ENCODE measurements at places on chromosomes 2 and 18.

- DNase-seq: no peak
Observed at GRCh38 chr18:74356959-74357358, 41.3 kb downstream of the C18orf63 start.

DNA sequence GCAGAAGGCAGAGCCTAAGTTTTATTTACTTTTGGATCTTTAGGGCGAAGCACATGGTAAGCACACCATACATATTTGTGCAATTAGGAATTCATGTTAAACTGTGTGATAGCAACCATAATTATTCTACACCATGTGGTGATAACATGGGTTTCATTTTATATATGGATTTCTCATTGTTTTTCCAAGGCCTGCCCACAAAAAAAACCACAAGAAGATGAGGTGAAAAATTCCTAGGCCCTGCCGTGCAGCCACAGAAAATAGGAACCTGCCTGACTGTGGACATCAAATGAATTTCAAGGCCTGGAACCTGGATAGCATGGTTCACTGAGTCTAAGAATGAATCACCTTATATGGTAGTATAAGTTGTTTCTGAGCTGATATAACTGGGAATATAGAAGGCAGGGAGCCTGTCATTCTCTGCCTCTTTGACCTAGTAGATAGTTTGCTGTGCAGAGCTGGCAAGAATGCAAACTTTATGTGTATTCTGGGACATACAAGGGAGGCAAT is 22.4 kb upstream of the SSB start:
- no peak for DNase-seq

- DNase-seq: no peak
Observed at GRCh38 chr2:951224-952006, 766 bp downstream of the SNTG2 start.

- DNase-seq: peak; percentile 36
Observed at GRCh38 chr18:46917803-46918600, 600 bp downstream of the KATNAL2 start.

- DNase-seq: no peak
Observed at GRCh38 chr2:29502460-29502911, 387.3 kb downstream of the CLIP4 start.

GRCh38 chr18:57768537-57769326 is 34.4 kb downstream of the ATP8B1 start:
- peak; percentile 86 for DNase-seq

DNA sequence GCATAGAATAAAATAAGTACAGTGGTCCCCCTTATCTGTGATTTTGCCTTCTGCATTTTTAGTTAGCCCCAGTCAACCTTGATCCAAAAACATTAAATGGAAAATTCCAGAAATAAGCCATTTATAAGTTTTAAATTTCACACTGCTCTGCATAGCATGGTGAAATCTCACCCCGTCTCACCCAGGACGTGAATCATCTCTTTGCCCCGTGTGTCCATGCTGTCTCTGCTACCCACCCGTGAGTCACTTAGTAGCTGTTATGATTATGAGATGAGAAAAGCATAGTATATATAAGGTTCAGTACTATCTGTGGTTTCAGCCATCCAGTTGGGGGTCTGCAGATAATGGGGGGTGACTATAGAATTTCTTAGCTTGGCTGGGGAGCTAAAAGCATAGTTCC is 67.3 kb downstream of the RHBDD1 start:
- peak; percentile 84 for DNase-seq

DNA sequence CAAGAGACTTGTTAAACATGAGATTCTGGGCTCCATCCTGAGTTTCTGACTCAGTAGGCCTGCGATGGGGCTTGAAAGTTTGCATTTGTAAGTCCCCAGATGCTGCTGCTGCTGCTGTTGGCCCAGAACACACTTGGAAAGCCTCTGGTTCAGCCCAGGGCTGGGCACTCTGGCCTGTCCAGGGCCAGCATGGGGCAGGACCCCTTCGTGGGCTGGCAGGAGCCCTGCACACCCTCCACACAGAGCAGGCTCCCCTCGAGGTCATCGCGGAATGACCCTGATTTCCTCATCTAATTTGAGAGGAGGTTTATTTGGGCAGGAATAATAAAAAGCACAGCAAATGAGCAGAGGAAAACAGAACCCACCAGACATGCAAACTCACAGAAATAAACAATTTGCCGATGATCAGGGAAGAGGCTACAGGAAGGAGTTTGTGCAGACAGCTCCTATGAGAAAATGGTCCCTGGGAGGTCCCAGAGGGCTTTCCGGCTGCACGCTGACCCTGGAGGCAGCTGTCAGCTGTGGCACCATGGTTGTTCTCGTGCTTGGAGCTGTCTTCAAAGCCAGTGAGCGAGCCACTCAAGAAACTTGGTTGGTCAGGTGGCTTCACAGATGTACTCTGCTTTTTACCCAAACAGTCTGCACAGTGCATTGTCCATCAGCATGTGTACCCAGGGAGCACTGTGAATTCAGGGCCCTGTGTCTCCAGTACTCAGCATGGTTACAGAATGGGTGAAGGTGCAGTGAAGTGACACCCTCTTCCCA is 119.3 kb downstream of the GLI2 start:
- no peak for DNase-seq

GRCh38 chr2:117703858-117704257 is 110.6 kb upstream of the DDX18 start:
- DNase-seq: no peak

DNA sequence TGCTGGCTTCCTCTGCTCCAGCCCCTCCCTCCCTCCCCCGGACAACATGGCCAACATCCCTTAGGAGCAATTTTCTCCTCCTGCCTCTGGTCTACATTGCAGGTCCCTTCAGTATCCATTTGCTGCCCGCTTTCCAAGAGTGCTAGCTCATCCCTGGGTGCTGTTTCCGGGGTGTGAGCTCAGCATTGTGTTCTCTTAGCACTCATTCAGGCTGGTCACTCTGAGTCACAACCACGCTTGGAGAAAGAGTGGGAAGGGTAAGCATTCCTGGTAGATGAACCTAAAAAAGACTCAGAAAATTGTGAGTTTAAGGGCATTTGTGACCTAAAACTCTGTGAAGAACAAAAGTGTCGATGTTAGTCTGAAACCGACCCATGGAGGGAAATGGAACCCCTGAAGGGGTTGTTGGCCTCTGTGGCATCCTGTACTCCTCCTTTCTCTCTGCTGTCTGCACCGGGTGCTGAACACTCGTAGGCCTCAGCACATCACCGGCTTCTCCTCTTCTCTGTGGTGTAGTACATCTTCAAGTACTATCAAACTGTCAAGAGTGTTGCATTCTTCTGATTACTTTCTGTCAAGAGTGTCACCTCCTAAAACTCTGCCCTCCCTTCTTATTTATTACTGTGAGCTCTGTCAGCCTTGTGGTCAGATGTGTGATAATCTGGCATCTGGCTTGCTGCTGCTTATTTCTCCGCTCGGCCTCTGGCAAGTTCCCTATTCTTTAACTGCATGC is 73.0 kb downstream of the CTNNA2 start:
- DNase-seq: no peak

GRCh38 chr2:18623782-18624181 is 34.4 kb upstream of the NT5C1B start:
- DNase-seq: peak; percentile 73

DNA sequence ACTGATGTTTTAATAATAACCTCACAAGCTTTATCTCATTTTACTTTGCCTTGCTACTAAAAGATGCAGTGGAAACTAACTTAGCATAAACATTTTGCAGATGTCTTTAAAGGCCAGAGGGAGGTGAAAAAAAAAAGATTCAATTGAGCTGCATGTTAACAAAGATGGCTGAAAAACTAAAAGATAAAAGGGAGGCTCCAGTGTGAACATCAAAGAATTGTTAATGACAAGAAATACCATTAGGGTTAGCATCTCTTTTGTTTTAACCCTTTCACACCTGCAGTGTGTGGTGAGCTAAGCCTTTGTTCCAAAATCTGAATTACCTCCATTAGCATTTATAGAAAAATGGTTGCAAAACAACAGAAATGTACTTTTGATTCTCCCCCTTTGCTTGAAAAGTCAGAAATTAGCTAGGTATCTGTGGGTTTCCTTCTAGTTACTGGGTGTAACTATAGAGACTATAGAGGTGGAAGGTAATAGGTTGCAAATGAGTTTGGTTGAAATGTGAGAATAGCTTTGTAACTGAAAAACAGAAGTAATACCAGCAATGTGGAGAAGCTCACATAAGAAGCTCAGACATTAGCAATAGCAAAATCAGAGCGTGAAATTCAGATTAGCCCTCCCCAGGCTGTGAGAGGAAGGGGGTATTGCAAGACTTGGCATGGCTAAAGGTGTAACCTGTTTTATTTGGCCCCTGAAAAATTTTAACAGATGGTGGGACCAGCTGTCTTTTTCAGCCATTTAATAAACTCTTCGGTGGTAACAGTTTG is 34.8 kb upstream of the SP5 start:
- no peak for DNase-seq

- DNase-seq: no peak
Observed at GRCh38 chr2:156321243-156321904, 11.1 kb downstream of the NR4A2 start.

GRCh38 chr2:46847726-46848412 is 67.7 kb downstream of the MCFD2 start:
- peak; percentile 74 for DNase-seq

DNA sequence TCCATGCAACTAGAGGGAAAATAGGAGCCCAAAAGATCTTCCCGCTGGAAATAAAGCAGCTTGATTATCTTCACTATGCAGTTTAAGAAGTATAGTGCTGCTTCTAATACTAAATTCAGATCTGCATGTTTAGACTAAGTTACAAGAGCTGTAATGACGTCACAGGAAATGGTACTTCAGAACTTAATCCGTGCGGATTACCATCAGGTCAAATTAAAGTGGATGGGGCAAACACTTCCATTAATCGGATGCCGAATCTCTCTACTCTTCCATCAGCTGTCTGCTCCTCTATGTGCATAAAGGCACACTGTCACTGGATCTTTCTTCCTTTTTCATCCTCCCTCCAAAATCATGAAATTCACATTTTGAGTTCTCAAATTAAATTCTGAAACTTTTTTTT is 52.6 kb downstream of the TRAPPC12 start:
- no peak for DNase-seq

GRCh38 chr2:19043893-19044292 is 314.5 kb downstream of the OSR1 start:
- DNase-seq: no peak

GRCh38 chr2:62177392-62178049 is 18.4 kb upstream of the B3GNT2 start:
- no peak for DNase-seq

DNA sequence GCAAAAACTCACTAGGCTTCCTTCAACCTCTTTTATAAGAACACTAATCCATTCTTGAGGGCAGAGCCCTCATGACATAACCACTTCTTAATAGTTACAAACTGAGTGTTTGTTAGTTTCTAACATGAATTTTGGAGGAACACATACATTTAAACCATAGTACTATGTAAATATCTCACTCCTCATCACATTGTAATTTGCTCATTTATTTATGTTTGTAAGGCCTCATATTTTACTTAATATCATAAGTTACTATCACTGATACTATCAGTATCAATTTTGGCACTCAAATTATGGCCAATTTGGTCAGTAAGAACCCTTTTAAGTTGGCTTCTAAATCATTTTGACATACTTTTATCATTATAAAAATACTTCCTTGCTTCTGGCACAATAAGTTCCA is 603.1 kb downstream of the ZEB2 start:
- no peak for DNase-seq

DNA sequence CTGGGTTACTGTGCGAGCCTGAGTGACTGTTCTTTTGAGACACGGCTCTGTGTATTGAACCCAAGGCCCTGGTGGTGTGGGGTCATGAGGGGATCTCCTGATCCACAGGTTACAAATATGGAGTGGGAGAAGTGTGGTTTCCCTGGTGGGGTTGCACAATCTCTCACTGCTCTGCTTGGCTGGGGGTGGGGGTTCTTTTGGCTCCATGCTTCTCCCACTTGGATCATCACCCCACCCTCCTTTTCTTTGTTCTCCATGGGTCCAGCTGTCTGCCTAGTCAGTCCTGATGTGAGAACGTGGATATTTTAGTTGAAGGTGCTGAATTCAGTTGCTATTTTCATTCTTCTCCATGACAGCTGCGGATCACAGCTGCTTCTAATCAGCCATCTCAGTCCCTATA is 37.8 kb downstream of the AGPS start:
- no peak for DNase-seq
